Activated T-cell treated with anti-CD3 and anti-CD28 coated beads for 48 hours (primary cell): ENCODE measurements at places on chromosomes 1 and 21.

GRCh38 chr1:180988253-180988752, 34.4 kb downstream of the STX6 start:
- DNase-seq, result no peak

GRCh38 chr1:29282924-29283803, 46.8 kb downstream of the PTPRU start:
- no peak for DNase-seq

DNA sequence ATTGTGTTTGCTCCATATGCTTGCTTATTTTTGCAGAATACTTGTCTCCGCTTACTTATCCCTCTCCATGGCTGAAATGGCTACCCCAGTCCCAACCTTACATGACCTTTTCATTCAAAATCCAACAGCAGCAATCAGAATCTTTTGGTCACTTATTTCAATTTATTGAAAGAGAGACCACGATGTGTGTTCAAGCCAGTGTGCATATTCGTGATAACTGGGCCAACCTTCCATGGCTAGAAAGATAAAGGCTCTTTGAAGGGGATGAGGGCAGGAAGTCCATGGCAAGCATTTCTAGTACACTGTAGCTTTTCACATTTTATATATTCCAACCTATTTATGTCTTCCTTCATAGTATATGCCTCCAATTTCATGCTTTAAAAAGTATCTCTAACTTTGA, 23.1 kb downstream of the HSD11B1 start:
- no peak for DNase-seq

- no peak for DNase-seq
These were observed 146.6 kb downstream of the KCNJ6 start for GRCh38 chr21:37769656-37770055.

- no peak for DNase-seq
These were observed at the start of gene RAB7B for GRCh38 chr1:206002871-206003801. RAB7B (minus strand) TSS chr1:206003395; CDS start chr1:205994135, 9,260 bp downstream.

DNA sequence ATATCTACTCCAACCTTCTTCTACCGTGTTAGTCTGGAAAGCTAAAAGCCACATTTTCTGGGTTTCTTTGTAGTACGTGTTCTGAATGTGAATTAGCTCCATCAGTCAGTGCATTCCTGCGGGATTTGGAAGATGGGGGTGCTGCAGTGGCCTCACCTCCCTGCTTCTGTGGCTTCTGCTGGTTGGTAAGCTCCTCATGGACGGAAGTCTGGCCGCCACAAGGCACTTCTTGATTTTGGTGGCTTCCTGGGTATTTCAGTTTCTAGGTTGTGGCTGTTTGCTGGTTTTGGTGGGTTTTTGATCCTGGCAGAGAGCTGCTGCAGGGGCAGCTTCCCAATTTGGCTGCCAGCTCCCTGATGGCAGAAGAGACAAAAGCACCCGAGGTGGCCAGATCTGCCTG, 20.9 kb upstream of the TACSTD2 start:
- no peak for DNase-seq

- DNase-seq, result no peak
These were observed 107.7 kb downstream of the MAB21L3 start for GRCh38 chr1:116218922-116219321.

- DNase-seq, result no peak
These were observed 4.2 kb downstream of the FABP3 start for GRCh38 chr1:31368611-31369107.

DNA sequence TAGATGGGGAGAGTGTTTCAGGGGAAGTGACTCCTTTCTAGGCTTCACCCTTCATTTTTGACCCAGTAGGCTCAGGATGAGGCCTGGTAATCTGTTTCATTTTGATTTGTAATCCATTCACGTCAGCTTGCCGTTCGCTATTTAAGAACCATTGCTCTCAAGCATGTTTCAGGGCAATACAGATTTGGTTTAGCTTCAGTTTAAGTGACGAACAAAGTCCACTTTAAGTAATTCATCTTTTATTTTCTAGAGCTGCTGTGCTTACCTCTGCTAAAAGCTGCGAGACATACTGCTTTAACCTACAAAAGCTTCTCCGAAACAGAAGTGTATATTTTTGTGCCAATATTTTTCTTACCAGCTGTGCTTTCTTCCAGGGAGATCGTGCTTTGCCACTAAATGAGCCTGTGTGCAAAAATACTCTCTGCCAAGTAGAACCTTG, 8.9 kb upstream of the FMO3 start:
- no peak for DNase-seq

DNA sequence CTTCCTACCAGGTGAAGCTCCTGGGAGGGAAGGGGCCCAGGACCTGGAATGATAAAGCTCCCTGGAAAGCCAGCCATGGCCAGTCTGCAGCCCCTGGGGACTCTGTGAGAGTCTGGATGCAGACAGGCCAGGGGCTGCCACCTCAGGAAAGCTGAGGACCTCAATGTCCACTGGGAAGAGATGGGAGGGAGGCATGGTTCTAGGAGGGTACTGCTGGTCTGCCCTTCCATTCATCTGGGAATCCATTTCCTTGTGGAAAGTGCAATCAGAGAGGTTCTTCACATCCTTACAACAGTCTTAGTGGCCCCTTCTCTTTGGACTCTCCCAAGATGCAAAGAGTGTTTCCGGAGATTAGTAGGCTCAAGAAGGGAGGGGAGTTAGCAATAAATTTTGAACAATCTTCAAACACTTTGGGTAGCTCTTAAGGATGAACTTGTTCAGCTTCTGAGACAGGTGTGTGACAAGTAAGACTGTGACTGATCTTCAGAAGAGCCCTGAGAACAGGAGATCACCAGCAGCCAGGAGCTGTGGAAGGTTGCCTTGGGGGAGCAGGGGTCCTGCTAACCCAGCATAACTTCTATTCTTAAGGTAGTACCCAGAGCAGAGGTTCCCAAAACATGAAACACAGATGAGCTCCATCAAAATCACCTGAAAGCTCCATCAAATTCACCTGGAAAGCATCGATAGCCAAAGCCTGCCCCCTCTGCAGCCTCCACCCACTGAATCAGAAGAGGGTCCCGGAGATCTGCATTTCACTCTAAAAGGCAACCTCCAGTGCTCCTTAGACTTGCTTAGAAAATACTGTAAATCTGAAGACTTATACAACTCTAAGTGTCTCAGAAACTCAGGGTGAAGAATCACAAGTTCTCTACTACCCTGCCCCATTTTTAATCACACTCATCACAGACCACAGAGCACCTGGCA, 616 bp upstream of the LAX1 start:
- DNase-seq, result no peak

DNA sequence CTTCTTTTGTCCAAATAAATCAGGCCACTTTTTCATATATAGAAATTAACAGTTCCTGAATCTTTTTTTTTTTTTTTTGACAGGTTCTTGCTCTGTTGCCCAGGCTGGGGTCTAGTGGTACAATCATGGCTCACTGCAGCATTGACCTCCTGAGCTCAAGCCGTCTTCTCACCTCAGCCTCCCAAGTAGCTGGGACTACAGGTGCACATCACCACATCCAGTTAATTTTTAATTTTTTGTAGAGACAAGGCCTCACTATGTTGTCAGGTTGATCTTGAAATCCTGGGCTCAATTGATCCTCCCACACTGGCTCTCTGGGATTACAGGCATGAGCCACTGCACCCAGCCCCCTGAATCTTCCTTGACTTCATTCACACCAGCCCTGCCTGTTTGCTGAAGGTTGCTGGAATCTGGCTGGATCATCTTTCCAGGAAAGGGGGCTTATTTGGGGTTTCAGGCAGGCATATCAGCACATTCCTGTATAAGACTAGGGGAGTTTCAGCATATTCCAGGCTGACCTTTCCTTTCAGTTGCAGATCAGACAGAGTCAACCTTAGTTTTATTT, 78.2 kb upstream of the ARHGAP29 start:
- DNase-seq, result no peak

- DNase-seq, result no peak
These were observed 51.7 kb downstream of the COL24A1 start for GRCh38 chr1:86104606-86105532.

DNA sequence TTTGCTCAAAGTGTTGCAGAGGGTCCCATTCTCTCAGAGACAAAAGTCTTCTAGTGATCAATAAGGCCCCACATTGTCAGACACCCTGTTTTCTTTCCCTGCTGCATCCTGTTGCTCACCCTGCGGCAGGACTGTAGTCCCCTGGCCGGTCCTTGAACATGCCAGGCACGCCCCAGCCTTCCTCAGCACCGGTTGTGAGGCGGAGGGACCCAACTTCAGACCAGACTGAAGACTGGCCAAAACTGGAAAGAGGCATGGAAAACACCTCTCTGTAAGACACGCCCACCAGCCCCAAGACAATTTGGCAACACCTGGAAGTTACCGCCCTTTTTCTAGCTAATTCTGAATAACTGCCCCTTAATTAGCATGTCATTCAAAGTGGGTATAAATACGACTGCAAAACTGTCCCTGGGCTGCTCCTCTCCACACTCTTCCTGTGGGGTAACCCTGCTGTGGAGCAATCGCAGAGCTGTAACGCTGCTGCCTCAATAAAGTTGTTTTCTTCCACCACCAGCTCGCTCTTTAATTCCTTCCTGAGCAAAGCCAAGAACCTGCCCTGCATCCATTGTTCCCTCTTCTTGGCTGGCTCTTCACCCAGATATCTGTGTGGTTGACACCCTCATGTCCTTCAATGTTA, 23.8 kb downstream of the PLA2G2A start:
- DNase-seq, result no peak

GRCh38 chr21:34020005-34020847, 53.2 kb upstream of the MRPS6 start:
- no peak for DNase-seq

- DNase-seq, result no peak
These were observed 108.4 kb upstream of the DAB1 start for GRCh38 chr1:57532299-57532698.

DNA sequence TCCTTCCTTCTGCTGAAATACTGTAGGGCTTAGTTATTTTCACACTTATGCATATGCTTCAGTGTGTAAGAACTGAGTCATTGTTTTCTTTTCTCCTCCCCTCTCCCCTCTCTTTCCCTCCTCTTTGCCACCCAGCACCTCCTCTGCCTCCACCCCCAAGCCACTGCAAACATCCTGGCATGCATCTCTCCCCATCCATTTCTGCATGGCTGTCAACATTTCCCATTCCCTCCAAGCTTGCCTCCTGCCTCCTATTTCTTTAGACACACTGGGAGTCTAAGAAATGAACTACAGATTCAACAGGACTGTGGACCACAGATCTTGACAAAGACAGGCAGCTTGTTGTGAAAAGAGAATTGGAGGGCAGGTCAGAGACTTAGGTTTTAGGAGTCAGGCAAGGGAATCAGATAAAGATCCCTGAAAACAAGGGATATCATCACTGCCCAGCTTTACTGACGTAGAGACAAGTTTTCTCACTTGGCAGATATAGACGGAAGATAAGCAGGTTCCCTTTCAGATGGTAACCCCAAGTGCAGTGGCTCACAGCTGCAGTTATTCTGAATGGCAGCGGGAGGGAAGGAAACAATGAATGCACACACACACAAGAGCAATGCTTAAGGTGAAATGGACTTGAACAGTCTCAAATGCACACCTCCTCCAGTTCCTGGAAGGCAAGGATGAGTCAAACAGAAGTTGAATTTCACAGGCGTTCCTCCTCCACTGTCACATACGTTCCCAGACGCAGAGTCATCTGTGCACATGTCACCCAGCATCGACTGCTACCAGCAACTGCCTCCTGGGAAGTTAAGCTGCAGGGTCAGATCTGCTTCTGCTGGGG, 56.1 kb downstream of the HIVEP3 start:
- peak; percentile 56 for DNase-seq

- DNase-seq, result peak; percentile 80
These were observed 4.2 kb upstream of the ECE1 start for GRCh38 chr1:21294266-21294989.

- DNase-seq, result no peak
These were observed 67.2 kb downstream of the UCK2 start for GRCh38 chr1:165894591-165894990.

DNA sequence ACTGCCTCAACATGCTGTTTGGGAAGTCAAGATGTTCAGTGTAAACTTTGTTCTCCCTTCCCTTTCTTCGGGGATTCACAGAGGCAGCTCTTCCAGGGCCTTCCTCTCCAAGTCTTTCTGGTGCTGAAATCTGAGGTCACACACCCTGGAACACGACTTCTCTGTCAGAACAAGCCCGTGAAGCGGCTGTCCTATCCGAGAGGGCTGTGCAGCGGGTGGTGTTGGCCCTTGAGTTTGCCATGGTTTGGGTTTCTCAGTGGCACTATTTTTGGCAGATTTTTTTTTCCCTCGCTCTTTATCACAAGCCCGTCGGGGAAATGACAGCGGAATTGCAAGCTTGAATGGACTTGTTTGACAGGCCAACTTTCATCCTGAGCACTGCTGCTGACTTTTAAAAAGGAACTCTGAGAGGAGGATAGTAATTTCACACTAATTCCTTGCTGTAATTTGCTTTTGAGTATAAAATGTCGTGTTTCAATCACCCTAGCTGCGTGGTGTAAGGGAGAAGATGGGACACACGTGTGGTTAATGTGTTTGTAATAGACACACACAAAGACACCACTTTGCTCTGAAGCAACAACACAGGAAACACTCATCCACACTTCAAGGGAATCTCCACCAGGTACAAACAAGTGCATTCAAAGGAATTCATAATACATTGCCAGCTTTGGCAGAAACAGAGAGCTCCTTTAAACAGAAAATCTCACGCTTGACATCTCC, 60.1 kb upstream of the TARBP1 start:
- no peak for DNase-seq

- DNase-seq, result no peak
These were observed 781 bp downstream of the PROX1 start for GRCh38 chr1:213988507-213989001.

DNA sequence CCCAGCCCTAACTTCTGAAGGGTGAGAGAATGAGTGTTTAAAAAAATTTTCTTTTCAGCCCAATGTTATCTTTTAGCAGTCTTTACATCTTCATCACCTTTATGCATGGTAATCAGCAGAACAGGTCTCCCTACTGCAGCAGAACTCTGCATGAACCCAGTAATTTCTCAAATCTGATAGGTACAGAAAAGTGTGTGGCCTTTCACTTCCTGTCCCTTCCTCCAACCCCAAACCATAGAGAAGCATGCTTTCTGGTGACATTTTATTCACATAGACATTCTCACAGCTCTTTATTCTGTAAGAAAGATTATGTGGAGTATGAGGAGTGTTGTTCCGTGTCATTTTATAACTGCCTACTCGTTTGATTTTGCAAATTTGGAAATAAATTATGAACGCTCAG, 68.6 kb downstream of the RPAP2 start:
- DNase-seq, result no peak

GRCh38 chr1:211697356-211697755, 21.9 kb upstream of the NEK2 start:
- no peak for DNase-seq

- DNase-seq, result no peak
These were observed 164.3 kb downstream of the DHRS3 start for GRCh38 chr1:12453400-12454343.

DNA sequence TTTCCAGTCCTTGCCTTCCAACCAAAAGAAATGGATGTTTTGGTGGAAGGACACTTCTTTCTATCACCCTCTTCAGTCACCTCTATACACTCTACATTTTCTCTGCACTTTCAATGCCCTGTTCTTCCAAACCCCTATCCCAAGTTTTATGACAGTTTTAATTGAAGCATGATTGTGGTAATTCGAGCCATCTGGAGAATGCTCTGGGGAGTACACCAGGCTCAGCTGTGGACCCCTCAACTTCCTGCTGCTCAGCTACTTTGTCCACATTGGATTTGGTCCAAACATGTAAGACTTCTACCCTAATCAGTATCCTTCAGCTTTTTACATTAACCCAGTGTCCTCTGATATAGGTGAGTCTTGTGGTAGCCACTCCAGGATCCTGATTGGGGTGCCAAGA, 129.6 kb downstream of the SYT2 start:
- DNase-seq, result no peak

- peak; percentile 27 for DNase-seq
These were observed 648 bp upstream of the ADAR start for GRCh38 chr1:154608397-154609270.
